ENCODE measurements at places on chromosomes 5 and 9.

DNA sequence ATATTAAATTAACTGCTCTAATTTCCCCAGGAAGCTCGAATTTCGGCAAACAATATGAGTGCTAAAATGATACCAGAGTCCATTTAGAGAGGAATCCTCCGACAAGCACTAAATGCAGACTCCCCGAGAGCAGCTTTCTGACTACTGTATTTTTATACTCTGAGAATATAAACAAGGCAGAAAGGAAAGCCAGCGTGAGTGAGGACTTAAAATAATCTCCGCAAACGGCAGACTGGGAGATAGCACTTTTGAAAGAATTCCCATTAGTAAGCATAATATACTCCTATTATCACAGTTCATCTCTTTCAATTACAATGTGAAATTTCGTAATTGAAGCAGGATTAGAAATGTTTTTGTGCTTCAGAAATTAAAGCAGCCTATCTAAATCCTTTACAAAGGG is 269.4 kb upstream of the PANK3 start:
- no peak for DNase-seq

DNA sequence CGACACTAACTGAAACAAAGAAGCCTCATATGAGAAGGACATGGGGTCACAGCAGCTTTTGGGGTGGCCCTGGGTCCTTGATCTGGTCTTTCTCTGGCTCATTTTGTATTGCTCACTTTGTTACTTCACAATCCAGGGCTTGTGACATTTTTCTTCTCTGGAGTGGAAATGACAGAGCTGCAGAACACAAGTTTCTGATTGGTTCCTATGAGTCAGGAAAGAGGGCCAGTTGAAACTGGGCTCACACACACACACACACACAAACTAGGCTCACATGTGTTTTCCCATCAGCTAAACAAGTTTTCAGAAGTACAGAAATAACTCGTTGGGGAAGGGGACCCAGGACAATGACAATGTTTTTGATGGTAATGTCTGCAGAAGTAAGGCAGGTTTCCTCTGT is 54.3 kb downstream of the TMC1 start:
- DNase-seq: no peak

DNA sequence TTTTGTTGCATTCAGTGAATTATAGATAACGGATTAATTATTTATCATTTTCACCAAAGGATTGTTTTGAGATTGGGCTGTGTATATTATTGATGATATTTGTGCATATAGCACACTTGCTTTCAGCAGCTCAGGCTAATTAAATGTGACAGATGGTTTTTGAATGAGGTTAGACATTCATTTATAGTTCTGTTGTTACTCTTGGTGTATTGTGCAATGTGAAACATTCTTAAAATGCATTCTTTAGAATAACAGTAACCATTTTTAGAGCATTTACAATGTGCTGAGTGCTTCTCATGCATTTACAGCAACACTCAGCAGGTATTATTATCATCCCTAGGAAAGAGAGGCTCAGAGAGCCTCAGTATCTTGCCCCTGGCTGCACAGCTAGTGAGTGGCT is 23.8 kb downstream of the NANS start:
- no peak for DNase-seq

DNA sequence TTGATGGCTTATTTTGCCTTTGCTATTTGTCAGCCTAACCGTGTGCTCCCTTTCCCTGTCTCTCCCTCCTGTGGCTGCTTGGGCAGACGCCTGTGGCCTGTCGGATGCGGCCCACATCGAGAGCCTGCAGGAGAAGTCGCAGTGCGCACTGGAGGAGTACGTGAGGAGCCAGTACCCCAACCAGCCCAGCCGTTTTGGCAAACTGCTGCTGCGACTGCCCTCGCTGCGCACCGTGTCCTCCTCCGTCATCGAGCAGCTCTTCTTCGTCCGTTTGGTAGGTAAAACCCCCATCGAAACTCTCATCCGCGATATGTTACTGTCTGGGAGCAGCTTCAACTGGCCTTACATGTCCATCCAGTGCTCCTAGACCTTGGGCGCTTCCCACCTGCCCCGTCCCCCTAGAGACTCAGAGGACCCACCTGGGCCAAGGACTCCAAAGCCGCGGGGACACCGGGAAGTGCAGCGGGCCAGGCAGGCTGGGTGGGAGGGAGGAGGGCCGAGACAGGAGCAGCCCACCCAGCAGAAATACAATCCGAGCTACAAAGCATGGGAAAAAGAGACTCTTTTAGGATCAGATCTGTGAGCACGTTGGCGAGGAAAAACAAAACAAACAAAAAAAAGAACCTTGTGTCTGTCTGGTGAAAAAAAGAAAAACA is 10.6 kb downstream of the NR2F1 start:
- no peak for DNase-seq

GRCh38 chr9:124197177-124198095 is 60.3 kb upstream of the NEK6 start:
- DNase-seq: no peak

DNA sequence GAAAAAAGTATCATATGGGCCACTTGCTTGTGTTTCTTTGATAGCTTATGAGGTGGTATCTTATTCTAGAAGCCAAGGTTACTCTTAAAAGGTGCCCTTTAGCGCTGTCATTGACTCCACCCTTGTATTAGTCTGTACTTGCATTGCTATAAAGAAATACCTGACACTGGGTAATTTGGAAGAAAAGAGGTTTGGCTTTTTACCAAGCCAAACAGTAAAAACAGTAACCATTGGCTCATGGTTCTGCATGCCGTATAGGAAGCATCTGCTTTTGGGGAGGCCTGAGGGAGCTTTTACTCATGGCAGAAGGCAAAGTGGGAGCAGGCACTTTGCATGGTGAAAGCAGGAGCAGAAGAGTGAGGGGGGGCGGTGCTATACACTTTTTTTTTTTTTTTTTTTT is 87.4 kb downstream of the TEK start:
- DNase-seq: no peak

DNA sequence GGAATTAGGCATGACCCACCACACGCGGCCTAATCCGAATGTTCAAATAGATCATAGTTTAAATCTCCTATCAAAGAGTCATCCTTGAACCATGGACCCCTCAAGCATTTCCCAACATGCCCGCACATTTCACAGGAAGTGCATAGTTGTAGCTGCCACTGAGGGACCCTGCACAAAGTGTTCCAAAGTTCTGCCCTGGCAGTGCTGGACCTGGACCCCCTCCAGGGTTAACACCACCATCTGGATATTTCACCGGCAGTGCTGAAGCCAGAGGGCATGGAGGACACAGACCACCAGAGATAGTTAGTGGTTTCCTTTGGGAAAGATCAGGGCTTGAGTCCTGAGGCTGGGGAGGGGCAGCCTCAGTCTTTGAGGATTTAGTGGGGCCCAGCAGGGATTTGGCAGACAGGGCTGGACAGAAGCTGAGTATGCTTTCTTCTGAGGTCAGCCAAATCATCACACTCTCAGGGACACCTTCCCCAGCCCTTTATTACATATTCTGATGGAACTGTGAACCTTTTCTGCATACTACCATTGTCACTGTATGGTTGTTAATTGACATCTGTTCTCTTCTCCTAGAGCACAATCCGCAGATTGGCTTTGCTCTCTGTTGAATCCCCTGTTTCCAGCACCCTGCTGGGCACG is 143.6 kb upstream of the EFNA5 start:
- no peak for DNase-seq

- DNase-seq: no peak
These were observed 19.3 kb downstream of the MRPS27 start for GRCh38 chr5:72300590-72301339.

GRCh38 chr9:127424676-127424999 is 456 bp downstream of the ZNF79 start:
- no peak for DNase-seq

GRCh38 chr9:136729144-136729543 is 13.6 kb downstream of the LCN10 start:
- DNase-seq: no peak

- no peak for DNase-seq
These were observed 141.7 kb downstream of the DCP2 start for GRCh38 chr5:113118298-113118697.

DNA sequence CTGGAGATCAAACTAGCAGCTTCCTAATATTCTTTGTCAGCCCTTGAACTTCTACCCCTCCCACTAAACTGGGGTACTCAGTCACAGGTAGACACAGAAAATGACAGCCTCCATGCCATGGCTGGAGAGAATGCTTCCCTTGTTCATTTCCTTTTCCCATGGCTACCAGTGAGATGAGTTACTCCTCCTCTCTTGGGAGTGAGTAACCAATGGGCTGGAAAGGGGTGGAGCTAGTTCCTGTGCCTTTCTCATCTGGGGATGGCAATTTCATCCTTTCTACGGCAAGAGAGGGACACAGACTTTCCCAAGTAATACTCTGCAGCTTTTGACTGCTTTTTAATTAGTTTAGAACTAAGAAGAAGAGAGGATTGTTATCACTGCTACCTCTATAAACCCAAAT is 1045.6 kb upstream of the WWC1 start:
- peak; percentile 10 for DNase-seq

DNA sequence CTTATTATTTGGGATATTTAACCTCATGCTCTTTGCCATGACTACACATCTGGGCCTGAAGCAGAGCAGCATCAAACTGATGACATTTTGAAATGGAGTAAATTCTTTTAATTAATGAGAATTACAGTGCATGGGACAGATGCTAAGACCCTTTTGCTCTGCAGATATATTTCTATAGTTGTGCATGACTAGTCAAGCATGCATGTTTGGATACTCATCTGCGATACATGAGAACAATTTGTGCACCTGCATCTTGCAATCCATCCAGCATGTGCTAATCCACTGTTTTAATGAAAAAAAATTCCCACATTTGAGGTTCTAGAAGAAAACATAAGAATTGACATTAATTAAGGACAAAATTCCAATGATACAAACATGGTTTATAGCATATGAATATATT is 1047.6 kb upstream of the ACO1 start:
- DNase-seq: no peak

GRCh38 chr5:173311818-173312585 is 16.2 kb downstream of the STC2 start:
- no peak for DNase-seq

- DNase-seq: no peak
These were observed 26.4 kb upstream of the PUM3 start for GRCh38 chr9:2870340-2870739.

DNA sequence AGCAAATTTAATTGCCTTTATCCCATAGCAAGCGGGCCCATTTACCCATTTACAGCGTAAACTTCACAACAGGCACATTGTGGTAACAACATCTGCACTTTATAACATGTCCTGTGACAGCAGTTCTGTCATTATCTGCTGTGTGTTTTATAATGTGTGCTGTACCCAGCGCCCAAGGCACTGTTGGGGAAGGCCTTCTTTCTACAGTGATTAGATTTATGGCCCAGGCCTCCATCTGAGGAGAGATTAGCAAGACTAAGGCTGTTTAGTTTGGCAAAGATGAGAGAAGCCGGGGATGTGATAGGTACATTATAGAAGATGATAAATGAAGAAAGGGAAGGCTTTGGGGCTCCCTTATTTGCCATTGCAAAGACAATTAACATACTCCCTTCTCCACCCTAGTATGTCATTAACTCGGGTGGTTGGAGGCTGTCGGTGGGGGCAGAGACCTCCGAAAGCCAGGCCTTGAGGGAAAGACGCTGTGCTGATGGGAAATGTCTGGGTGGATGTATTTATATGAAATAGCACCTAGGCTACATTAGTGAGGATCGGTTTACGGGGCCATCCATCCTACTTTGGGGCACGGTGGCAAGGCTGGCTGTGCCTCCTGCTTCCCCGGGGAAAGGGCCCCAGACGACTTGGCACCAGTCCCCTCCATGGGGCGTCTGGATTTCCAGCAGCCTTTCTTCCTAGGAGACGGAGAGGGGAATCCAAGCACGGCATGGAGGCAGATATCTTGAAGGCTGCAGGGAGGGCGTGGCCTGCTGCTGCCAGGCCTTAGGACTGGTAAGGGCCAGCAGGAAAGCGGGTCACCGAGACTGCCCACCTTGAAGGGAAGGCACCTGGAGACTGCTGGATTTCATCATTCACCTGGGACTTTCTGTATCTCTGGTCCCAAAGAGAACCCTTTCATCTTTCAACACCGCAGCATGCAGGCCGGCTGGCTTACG is 64.3 kb upstream of the PTCH1 start:
- DNase-seq: no peak

- DNase-seq: peak; percentile 79
These were observed 98.5 kb downstream of the SNX18 start for GRCh38 chr5:54616031-54616430.

GRCh38 chr5:8700222-8700621 is 831.3 kb downstream of the MTRR start:
- DNase-seq: no peak

- DNase-seq: no peak
These were observed 133.9 kb downstream of the CTNND2 start for GRCh38 chr5:11770310-11770709.

DNA sequence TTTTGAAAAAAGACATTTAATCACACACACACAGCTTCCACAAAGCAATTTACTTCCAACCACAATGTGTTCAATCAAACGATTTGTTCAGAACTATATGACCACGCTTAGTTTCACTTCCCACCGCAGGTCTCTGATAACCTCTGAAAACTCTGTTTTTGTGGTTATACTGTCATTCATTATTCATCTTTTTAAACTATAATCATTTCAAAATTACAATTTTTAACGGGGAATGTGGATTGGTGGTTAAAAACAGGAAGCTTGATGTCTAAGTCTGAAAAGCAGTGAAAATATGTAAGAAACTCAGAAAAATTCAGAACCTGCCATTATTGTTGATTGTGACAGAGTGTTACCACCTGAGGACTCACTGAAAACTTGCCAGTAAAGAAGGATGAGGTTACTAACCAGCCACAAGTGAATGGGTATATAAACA is 12.7 kb upstream of the TMEM174 start:
- DNase-seq: no peak

GRCh38 chr5:143448518-143448917 is 45.0 kb upstream of the NR3C1 start:
- DNase-seq: no peak

DNA sequence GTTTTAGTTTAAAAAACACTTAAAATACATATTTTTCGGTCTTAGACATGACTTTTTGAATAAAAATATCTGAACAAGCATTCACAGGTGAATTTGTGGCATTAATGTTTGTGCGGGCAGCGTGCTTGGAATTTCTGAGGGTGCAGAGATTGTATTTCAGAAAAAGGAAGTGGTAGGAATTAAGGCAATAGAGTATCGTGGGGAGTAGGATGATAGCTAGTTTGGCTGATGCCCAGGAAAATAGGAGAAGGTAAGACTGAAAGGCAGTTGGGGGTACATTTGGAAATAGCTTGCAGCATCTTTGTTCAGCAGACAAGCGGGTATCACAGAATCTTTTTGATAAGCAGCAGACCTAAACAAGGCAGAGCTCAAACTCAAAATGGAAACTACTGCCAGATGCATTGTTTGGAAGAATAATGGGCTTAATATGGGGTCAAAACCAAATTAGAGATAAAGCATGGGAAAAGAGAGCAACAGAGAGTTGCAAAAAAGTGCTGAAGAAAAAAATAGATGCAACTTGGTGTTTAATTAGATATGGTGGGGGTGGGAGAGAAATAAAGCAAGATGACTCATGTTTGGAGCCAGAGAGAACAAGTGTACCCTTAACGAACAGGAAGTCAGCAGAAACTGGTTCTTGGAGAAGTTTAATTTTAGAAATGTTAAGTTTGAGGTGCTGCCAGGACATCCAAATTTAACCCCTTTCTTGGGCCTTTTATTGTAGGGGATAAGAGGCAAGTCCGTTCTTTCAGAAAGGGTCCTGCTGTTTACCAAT is 85.7 kb upstream of the ARRDC3 start:
- no peak for DNase-seq

- no peak for DNase-seq
These were observed 152.5 kb downstream of the RNF180 start for GRCh38 chr5:64318175-64318574.
